Activated T-cell treated with anti-CD3 and anti-CD28 coated beads, Interleukin-2, amount 50 U/mL, for 48 hours (primary cell): ENCODE measurements at places on chromosomes 2 and 18.
A peak's percentile ranks its signal among the peaks of the same experiment; 100 is the strongest.

GRCh38 chr2:172097557-172098131 is 5.1 kb downstream of the DLX2 start:
- peak; percentile 29 for DNase-seq

DNA sequence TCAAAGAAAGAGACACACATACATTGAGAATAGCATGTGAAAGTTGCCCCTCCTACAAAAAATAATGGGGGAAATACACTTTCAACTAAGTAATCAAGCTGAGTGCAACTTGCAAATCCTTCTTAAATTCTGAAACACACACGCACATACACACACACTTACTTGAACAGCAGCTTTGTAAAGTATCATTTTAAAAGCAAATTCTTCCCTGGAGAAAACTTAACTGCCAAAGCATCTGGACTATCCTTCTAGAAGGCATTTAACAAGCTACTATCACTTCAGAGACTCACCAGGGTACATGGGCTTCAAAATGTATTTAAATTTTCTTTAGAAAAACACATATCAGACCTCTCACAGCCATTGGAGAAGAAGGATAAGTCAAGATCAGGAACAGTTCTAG is 15.3 kb downstream of the GAREM1 start:
- no peak for DNase-seq

- no peak for DNase-seq
These were observed 35.1 kb downstream of the EVA1A start for GRCh38 chr2:75525434-75526310.

GRCh38 chr2:224969633-224970260 is 72.5 kb downstream of the DOCK10 start:
- no peak for DNase-seq

- DNase-seq: no peak
These were observed 731.4 kb downstream of the TSN start for GRCh38 chr2:122486705-122487415.

- no peak for DNase-seq
These were observed 106.7 kb upstream of the ARL4C start for GRCh38 chr2:234603619-234604018.

- DNase-seq: no peak
These were observed 289.3 kb upstream of the TANK start for GRCh38 chr2:160870729-160871465.

DNA sequence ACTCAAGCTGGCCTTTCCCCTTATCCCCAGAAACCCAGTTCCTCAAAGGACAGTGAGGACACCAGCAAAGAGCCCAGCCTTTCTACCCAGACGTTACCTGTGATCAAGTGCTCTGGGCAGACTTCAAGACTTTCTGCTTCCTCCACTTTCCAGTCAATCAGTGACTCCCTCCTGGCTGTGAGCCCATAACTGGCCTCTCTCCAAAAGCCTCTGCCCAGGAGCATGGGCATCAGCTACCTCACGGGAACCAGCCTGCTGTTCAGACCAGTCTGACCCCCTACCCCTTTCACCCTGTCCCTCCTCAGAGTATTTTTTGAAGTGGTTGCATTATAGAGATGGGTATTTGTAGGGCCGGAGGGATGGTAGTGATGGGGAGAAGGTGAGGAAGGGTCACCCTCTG is 27.7 kb upstream of the CYP27A1 start:
- no peak for DNase-seq

- no peak for DNase-seq
These were observed 1228.9 kb downstream of the CNTNAP5 start for GRCh38 chr2:125254010-125254409.

DNA sequence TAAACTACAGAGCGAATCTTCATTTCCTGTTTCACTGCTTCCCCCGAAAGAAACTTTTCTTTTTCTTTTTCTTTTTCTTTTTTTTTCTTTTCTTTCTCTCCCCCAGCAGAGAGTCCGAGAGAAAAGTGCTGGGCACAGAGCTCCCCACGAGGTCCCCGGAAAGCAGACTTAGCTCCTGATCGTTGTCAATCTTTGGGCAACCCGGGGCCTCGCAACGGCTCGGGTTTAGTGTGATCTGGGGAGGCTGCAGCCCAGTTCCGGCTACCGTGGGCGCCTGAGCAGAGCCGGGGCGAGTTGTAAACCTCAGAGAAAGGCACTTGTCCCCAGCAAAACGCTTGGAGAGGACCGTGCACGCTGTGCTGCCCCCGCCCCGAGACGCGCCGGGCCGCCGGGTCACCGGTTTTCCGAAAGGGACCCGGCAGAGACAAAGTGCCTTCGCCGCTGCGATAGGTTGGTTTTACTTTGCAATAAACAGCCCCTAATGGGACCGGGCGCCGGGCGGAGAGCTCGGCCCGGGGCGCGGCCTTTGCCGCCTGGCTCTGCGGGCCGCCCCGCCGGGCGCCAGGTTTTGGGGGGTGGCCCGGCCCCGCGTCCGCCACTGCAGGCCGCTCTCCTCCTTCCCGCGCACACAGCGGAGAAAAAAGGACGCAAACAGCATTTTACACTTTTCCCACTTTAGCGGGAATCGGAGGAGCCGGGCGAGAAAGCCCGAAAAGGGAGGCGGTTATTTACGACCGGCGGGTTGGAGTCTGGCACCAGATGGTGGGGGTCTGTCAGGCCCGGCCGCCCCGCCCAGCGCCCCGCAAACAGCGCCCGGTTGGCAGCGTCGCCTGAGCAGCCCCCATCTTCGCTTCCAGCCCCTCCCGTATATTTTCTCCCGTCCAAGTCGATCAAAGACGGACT is 136.0 kb downstream of the INSIG2 start:
- peak; percentile 54 for DNase-seq

- DNase-seq: no peak
These were observed 36.7 kb downstream of the SLC9A4 start for GRCh38 chr2:102509749-102510148.

GRCh38 chr2:176484838-176485237 is 215.6 kb downstream of the MTX2 start:
- DNase-seq: no peak

DNA sequence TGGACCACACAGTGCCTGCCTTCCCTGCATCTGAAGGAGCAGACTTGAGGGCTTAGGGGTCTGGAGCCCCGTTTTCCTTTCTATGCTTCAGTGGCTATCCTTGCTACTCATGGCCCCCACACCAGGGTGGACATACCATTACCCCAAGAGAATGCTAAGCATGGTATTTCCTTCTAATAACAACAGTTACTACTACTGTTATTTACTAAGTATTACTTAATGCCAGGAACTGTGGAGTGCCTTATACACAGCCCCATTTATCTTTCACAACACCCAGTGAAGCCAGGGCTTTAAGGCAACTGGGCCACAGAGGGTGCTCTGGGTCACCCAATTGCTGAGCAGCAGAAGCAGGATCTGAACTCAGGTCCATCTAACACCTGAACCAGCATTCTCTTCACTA is 5.8 kb upstream of the PAX8 start:
- no peak for DNase-seq

DNA sequence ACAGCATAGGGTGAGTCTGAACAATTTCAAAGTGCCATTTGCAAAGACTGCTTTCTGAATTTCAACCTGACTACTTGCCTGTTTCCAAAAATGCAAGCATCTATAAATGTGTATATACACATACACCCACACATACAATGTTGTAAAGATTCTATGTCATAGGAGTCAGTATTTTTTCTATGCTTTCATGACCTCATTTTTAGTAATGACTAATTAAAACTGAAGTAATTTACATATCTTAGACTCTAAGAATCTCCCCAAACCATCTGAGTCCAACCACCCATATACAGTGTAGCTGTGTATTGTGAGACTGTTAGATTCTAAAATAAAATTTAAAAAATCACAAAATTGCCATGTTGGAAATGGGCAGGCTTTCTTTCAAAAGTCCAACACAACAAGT is 162.0 kb upstream of the STK17B start:
- no peak for DNase-seq

DNA sequence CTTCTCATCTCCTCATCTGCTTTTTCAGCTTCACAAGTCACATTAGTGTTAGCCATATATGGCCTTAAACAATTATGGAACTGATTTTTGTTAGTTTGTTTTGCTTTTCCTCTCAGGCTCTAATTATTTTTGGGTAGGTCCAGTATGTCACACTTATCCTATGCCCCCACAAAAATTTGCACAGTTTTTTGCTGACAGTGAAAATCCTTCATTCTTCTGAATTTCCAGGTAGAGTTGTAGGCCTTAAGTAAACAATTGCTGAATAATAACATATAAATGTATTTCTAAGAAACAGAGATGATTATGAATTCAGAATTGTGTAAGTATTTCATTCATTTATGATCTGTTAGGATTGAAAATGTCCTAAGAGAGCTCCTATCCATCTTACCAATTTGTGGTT is 8.6 kb upstream of the SERPINB10 start:
- no peak for DNase-seq

DNA sequence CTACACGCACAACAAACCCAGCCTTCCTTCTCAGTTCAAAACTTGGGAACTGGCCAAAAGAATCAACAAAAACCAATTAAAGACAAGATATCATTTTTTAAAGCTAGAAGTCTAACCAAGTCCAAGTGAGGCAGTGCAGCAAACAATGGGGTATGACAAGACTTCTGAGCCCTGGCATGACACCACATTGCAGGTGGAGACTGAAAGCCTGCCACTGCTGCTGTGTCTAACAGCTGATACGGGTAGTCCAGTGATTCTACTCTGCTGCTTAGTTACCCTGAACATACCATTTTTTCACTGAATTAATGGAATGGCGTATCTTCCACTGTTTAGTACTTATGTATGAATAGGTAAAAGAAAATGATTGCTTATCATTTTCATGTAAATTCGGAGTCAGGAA is 47.4 kb upstream of the KIDINS220 start:
- no peak for DNase-seq

- no peak for DNase-seq
These were observed 52.1 kb downstream of the VIL1 start for GRCh38 chr2:218471036-218471435.

- DNase-seq: no peak
These were observed 65.9 kb upstream of the STPG4 start for GRCh38 chr2:47221039-47221438.

GRCh38 chr2:128288781-128289180 is 29.9 kb downstream of the HS6ST1 start:
- no peak for DNase-seq

DNA sequence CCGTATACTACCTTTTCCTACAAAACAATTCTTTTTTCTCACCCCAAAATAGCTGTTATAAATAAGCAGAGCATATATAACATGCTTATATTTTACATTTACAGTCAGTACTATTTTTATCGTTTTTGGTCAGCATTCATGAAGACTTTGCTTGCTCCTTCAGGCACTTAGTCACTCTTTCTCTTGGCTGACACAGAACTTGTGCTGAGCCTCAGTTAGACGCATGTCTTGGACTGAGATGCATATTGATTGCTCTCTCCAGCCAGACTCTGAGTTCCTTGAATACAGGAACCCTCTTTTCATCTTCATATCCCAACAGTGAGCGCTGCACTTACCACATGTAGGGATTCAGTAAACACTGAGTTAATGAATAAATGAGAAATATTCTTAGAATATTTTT is 158.3 kb downstream of the RTN4 start:
- no peak for DNase-seq

GRCh38 chr2:61887717-61888266 is 664 bp downstream of the CCT4 start:
- DNase-seq: no peak

GRCh38 chr18:52903857-52904256 is 563.9 kb downstream of the DCC start:
- peak; percentile 20 for DNase-seq

DNA sequence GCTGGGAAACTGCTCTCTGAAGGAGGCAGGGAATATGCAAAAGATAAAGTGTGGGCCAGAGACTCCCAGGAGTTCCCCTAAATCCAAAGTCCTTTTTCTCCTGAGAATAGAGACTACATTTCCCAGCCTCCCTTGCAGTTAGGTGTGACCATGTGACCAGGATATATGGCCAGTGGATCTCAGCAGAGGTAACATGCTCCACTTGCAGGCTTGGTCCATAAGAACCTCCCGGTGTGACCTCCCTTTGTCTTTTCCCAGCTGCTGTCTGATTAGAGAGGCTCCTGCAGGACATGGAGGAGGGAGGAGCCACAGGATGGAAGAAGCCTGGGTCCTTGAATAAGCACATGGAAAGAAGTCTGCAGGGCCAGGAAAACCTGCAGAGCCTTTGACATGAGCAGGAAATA is 76.2 kb downstream of the TGFA start:
- no peak for DNase-seq

GRCh38 chr2:196399722-196400691 is 228.6 kb upstream of the STK17B start:
- DNase-seq: no peak

DNA sequence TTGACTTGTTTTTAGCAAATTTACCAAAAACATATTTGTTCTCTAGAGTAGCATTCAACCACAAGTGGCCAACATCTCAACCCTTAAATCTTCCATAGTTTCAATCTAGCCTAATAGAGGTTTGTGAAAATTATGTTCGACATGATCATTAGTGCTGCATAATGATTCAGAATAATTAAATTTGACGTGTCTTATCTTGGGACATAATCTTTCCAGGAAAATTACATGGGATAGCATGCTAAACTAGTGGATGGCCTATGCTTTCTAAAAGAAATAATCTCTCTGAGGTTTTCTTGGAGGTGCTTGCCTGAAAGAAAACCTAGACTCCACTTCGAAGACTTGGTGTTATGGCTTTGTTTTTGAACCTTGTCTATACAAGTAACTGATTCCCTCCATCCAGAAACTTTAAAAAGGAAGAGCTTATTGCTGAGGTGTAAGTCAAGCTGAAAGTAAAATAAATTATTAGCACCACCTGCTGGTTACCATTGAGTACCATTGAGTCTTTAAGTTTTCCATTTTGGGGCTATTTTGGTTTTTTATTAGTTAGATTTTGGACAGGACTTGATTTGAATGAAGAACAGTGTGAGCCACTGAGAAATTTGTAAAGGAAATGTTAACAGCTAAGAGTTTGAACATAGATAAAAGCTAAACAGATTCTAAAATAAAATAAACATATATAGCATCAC is 32.7 kb downstream of the COX7A2L start:
- no peak for DNase-seq

GRCh38 chr2:232871835-232872736 is 2.0 kb downstream of the SNORC start:
- no peak for DNase-seq

DNA sequence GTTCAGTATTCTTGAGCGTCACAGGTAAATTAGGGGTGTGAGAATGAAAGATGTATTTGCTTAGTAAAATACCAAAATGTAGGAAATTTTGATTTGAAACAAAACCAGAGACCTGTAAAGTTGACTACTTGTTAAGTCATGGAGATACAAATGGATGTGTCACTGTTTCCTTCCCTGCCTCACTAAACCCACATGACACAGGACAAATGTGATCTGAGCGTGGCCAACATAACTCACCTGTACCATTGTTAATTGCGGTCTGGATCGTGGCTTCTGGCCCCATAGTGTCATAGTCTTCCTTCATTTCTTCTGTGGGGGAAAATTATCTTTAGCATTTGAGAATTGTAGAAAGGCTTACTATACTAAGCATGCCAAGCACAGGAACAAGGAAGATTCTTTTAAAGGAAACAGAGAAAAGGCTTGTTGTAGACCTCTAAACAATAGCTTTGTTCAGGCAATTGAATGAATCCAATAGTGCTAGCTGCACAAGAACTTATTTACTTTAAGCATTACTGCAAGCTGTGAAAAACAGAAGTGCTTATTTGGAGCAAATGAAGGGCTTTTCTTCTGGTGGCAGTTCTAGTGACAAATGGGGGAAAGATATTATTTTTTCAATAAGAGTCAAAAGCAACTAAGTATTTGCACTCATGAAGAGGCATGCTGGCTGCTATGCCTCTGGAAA is 95.2 kb downstream of the ZEB2 start:
- peak; percentile 41 for DNase-seq
